ENCODE measurements at places on chromosomes 3 and 15.

- no peak for DNase-seq
Measured at GRCh38 chr3:81872566-81872965, 111.1 kb upstream of the GBE1 start.

DNA sequence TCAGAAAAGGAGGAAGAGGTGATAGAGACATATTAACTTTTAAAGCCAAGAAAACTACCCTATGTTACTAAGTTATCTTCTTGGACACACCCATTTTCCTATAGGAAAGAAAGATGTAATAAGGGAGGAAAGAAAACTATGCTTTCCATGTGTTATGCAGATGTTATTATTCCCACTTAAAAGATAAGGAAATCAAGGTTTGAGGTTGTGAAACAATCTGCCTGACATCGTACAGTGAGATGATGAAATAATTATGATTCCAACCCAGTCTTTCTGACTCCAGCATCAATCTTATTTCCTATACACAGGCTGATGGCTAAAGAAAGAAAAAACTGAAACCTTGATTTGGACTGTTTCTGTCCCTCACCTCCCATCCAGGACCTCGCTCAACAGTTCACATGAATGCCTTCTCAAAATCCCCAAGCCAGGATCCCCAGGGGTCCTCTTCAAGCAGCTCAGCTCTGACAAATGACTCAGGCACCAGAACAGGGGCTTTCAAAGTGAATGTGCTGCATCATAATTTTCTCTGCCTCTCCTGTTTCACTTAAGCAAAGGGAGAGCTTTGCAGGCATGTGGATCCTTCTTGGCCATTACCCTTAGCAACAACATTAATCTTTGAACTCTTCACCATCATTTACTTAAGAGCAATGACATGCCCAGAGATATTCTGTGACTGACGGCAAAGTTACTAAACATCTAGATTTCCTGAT lies 12.4 kb upstream of the EID1 start:
- no peak for DNase-seq

DNA sequence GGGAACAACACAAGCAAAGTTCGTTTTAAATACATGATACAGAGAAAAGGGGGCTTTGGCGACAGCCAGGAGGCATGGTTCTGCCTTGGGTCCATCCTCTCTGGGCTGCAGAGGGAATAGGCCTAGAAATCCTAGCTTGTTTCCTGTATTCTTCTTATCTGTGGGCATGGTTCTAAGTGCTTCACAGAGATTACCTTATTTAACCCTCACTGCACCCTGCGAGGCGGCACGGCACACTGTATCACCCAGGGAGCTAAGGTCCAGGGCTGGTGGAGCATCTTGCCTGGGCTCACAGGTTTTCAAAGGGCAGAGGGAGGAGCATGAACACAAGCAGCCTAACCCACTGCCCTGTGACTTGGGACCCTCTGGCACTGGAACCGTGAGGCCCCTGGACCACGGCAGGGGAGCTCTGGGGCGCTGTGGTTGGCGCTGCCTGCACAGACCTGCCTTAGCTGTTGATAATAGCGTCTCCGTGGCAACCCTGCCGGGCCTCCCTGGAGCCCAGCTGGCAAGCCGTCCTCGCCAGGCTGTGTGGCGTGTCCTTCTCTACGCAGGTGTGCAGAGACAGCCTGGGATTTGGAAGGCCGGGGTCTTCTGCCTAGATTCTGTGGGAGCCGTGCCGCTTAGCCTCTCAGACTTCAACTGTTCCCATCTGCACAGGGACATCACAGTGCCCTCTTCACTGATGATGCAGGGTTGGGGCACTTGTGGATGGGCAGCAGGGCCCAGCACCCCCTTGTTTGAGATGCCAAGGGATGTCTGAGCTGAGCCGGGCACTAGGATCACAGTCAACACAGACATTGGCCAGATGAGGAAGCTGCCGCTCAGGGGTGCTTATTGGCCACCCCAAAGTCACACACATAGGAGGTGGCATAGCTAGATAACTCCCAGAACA lies 154.6 kb upstream of the TLE3 start:
- no peak for DNase-seq

DNA sequence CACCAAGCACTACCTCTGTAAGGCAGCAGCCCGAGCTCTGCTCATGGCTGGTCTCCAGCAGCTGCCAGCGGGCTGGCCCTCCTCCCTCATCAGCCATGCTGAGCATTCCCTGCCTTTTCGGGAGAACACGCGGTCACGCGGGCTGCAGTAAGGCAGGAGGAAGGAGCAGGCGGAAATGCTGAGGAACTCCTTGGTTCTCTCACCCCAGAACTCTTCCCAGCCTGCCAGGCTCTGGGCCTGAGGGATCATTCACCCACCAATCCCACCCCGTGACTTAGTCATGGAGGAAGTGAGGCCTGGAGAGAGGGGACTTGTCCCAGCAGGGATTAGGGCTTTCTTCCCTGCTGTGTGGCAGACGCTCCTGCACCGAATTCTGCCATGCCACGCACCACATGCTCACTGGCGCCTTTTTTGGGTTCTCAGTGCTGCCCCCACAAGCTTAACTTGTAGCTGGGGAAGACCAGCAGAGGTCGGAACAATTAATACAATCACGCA lies 42.9 kb upstream of the RPL32 start:
- DNase-seq: no peak

- no peak for DNase-seq
Measured at GRCh38 chr15:38547255-38547997, 17.2 kb downstream of the RASGRP1 start.

GRCh38 chr3:48086705-48087104 lies 70.5 kb upstream of the MAP4 start:
- no peak for DNase-seq

- DNase-seq: no peak
Measured at GRCh38 chr15:39784638-39785037, 2.0 kb upstream of the FSIP1 start.

DNA sequence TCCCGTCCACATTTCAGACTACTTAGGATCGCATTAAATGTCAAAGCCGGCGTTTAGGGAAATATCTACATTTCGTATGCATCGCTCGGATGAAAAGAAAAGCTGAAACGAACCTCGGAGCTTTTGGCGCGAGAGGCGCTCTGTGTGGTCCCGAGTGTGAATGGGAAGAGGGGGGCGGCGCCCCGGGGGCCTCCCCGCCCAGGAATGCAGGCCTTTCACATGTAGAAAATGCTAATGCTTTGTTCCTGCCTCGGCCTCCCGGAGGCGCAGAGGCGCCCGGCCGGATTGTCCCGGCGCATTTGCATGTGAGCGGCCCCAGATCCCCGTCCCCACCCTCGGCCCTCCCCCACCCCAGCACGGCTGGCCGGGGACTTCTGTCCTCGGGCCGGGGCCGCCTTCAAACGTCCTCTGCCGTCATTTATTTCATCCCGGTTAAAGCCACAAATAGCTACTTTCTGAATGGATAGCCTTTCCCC lies 37.0 kb upstream of the TRIM71 start:
- peak; percentile 14 for DNase-seq

- no peak for DNase-seq
Measured at GRCh38 chr3:188133219-188133618, 20.7 kb upstream of the LPP start.

DNA sequence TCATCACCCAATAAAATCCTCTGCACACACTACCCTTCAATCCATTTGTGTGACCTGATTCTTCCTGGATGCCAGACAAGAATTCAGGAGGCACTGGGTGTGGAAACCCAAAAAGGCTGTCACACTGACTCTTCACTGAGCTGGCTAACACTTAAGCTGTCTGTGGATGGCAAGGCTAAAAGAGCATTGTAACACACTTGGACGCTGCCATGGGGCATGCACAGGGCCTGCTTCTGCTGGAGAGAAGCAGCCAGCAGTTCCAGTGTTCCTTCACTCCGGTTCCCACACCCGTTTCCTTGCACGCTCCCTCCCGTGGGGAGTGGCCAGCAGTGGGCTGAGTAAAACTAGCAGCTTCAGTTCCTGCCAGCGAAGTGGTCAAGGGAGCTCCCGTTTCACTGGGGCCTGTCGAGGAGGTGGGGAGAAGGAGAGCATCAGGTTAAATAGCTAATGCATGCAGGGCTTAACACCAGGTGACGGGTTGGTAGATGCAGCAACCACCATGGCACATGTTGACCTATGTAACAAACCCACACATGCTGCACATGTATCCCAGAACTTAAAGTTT lies 737.1 kb downstream of the FHIT start:
- DNase-seq: no peak

DNA sequence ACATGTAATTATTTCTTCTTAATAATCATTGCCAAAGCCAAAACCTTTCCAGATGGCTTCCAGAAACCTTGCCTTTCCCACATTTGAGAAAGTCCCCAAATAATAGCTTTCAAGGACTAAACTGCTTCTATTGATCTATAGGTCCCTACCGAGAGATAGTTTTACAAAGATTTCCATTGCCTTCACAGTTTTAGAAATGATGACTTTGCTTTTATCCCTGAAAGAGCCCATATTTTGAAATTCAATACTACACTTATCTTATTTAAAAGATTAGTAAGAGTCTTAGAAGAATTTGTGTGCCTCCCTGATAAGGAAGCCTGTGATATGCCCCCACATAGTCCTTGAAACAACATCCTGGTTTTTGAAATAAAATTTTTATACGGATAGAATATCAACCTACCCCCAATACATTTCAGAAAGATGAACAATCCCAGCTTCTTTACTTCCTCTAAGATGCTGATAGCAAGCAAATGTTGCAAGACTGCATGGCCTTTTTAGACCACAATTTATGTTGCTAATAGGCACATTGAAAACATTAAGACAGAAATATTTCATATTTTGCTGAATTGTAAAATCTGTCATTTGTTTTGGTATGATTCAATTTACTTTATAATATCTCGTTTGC lies 146.3 kb downstream of the TMCO5A start:
- DNase-seq: no peak

- DNase-seq: peak; percentile 49
Measured at GRCh38 chr15:89399238-89400115, 64.9 kb upstream of the POLG start.

DNA sequence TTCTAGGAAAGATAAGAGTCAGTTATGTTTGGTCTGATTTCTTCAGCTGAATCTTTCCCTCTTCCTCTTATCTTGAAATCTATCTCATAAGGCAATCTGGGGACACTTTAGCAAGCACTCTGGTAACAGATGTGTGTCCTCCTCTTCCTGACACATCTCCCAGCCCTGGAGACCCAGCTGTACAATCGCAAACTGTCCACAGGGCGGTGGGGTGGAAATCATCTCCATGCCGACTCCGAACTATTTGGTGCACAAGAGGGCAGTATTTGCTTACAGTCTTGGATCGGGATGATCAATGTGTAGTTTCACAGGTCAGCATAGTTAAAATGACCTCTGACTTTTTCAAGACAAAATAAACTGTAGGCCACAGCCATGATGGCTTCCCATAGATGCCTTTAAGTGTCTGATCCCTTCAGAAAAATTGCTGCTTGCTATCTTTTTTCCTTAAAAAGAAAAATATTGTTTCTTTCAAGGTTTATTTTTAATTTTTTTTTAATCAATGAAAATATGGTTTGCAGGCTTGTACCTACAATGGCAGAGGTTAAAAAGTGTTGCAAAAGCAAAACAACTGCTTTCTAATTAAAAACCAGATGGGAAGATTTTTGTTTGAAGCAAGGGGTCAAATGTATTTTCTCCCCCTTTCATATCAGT lies 17.7 kb downstream of the EEFSEC start:
- peak; percentile 4 for DNase-seq

DNA sequence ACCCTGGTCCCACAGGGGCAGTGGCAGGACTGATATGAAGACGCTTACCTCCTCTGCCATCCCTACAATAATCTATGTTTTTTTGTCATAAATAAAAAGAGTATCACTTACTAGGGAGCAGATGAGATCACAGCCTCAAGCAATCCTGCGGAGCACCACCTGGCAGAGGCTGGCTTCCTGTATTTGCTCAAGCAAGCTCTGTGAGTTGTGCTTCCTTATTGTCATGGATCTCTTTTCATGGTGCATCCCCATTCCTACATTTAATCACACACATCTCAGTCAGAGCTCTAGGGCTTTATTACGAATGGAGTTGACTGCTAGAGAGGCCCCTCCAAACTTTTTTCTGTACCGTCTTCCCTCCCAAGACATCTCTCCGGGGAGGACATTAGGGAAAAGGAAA lies 186.0 kb downstream of the UBE2E2 start:
- no peak for DNase-seq

GRCh38 chr3:26721047-26721446 lies 98.5 kb downstream of the LRRC3B start:
- no peak for DNase-seq

GRCh38 chr3:39143051-39143885 lies 10.1 kb downstream of the CSRNP1 start:
- DNase-seq: no peak

- peak; percentile 2 for DNase-seq
Measured at GRCh38 chr3:140845882-140846281, 95.8 kb upstream of the SLC25A36 start.

DNA sequence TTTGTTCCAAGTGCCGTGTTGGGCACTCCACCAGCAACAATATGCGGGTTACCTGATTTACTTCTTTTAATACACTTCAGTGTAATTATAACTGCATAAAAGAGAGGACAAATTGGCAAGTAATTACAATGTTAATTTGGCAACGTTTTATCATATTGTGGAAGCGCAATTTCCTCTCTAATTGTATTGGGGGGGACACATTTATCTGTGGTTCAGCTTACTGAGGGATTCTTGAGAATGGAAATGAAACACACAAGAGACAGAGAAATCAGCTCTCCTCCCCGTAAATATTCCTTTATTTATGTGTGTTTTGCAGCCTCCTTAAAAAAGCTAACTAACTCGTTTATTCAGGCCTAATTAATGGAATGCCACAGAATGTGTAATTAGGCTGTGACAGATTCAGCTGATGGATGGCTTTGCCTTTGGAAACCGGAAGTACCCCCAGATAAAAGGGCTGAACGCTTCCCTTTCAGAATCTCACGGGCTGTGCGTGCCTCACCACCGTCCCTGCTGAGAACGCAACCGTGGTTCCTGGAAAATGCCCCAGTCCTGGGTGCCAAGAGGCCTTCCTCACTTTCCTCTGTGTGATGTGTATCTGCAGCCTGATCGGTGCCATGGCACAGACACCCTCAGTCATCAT lies 247.1 kb upstream of the ST8SIA2 start:
- DNase-seq: no peak

DNA sequence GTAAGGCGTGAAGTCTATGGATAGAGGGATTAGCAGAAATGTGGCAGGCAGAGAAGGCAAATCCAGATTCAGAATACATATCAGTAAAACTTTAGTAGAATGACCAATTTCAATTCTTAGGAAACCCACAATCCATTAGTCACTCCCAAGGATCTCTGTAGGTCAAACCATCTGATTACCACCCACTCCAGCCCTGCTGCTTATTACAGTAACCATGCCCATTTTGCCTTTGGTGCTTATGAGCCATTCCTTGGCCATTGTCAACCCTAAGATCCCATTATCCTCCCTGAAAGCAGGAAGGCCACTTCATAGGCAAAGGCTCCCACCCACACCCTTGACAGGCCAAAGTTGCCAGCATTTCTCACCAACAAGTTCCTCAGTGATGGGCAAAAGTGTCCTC lies 5.1 kb upstream of the KLHL40 start:
- no peak for DNase-seq

DNA sequence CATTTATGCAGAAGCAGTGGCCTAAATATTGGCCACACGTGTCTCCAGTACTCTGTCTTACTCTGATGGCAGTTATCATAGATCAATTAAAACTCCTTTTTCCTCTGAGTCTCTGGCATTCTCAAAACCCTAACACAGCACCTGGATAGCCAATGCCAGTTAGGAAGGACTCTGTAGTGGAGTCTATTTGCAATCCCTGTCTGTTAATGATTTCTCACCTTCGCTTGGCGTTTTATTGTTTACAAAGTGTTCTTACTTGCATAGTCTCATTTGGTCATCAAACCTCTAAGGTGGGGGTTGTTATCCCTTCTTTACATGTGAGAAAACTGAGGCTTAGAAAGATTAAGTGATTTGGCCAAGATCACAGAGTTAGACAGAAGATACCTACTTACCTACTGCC lies 258.8 kb downstream of the IL5RA start:
- DNase-seq: no peak
